Left renal cortex interstitium (tissue), 4 donors: ENCODE measurements at places on chromosomes 12 and 14. TPM values are rescaled to one million over a fixed set of nuclear protein-coding genes. Genes with fewer than 3 reads are reported as not detected.

- no peak for DNase-seq
These were observed 84.9 kb downstream of the SRGAP1 start for GRCh38 chr12:63929426-63929825.

- DNase-seq = no peak
These were observed 172.0 kb upstream of the PELI2 start for GRCh38 chr14:55946231-55946630.

DNA sequence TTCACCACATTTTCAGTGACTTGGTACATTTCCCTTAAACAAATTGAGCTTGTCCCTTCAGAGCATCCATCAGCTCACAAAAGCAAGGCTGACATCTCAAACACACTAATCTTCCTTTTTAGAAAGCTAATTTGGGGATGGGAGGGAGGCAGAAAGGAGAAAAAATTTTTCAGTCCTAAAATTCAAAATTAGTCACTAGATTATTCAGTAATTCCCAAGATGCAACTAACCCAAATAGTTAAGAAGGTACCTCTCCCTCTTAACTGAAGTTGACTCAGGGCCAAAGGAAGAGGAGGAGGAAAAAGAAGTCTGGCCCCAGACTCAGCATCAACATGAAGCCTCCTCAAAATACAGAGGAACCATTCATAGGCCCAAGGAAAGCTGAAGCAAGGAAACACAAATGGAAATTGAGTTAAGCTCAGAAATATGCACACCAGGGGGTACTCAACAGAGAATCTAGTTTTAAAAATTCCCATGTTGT is 21.7 kb downstream of the CBX5 start:
- DNase-seq = no peak

DNA sequence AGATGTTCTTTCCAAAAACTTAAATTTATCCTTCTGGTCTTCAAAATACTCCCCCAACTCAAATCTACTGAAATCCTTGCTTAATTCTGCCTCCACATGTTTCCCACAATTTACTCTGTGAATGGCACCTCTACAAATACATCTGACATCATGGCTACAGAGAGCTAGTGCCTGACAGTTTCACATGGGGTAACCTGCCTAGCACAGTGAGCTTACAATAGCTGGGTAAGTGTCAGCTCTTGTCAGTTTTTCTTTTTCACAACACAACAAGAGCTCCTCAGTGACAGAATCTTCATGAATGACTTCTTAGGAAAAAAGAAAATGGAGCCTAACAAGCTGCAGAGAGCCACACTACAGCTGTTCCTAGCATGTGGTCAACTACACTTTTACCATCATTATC is 54.4 kb downstream of the NIN start:
- DNase-seq = no peak

GRCh38 chr14:71730471-71730870 is 201.8 kb upstream of the RGS6 start:
- DNase-seq = no peak

- DNase-seq = no peak
These were observed 44.0 kb upstream of the SINHCAF start for GRCh38 chr12:31369712-31370521.

The NKX2-1 gene
- not detected for polyA plus RNA-seq

DNA sequence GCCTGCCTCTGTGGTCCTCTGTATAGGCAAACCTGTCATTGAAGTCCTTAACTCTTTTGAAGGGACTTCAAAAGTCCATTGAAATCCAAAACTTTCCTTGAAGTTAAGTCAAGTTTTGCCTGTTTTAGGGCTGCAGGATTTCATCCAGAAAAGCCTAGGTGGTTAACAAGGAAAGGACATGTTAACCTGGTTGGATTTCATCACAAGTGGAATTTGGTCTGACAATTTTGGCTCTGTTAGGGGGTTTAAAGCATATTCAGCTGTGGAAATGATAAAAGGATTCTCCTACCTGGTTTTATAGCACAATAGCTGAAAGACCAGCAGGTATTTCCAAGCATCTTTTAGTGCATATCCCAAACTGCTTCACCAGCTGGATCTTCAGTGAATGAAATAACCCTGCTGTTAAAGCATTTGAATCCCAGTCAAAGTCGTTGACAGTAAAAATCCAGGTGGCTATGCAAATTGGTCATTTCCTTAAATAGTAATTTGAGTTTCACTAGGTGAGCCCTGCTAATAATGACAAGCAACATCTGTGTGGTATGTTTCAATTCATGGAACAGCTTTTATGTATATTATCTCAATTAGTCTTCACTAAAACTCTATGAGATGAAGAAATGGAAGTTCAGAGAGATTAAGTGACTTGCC is 400.5 kb downstream of the ETNK1 start:
- DNase-seq = no peak

GRCh38 chr14:84253326-84253725 is 1276.6 kb upstream of the FLRT2 start:
- DNase-seq = no peak

GRCh38 chr12:130987151-130987931 is 33.6 kb downstream of the ADGRD1 start:
- DNase-seq = no peak

The CLEC1A gene
- 4.0 TPM for polyA plus RNA-seq

The SLC25A47 gene
- not detected for polyA plus RNA-seq

- DNase-seq = no peak
These were observed 28.6 kb downstream of the NAA30 start for GRCh38 chr14:57418999-57419398.

The GPRC5D gene
- 0.72 TPM for polyA plus RNA-seq

- DNase-seq = no peak
These were observed 19.8 kb upstream of the SLC5A8 start for GRCh38 chr12:101229841-101230241.

DNA sequence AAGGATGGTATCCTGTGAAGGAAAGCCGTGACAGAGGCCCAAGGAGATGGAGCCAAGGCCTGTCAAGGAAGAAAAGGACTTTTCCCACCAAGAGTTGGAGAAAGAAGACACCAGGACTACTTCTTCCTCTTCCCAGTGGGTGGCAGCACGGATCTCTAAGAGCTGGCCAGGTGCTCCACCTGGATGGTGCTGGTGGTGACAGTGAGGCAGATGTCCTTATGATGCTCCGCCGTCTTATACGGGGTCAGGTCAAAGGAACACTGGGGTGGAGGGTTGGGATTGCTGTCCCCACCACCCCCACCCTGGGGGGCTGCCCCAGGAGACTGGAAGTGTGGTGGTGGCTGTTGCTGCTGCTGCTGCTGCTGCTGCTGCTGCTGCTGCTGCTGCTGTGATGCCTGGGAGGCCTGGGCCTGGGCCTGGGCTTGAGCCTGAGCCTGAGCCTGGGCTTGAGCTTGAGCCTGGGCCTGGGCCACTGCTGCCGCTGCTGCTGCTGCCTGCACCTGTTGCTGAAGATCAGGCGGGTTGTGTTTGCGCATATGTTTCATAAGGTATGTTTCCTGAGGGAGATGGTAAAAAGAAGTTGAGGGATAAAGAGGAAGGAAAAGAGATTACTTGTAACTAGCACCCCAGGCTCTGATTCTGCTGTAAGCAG is 4.8 kb upstream of the ING4 start:
- no peak for DNase-seq

DNA sequence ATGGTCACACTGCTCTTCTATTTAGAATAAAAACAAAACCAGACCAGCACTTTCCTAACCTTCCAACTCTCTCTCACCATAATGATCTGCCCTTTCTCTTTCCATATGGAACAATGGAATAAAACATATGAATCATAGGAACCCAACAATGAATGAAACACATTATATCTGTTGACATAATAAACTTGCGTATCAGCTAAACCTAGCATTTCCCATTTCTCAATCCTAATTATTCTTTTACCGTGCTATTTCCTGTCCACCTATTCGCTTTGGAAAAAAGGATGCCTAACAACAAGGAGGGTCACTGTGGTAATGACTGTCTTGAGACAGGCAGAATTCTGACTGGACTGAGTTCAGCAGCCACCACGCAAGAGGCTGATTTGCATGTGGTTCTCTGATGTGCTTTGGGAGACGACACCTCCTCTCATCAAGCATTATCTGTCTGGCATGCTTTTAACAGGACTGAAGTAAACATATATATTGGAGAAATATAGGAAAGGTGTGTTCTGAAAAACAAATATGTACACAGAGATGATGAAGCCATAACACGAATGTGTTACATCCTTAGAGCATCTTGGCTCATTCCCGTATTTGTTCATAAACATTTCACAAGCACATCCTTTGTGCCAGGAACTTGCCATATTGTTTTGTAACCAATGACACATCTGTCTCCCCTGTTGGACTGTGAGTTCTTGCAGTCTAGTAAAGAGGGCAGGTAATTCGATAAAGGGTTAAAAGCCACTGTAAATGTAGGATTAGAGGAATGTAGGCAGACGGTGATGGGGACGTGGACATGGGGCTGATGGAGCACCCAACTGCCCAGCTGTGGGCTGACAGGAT is 87.7 kb downstream of the PTPRB start:
- no peak for DNase-seq

- no peak for DNase-seq
These were observed 315.6 kb upstream of the ATP2B1 start for GRCh38 chr12:90024262-90024661.

DNA sequence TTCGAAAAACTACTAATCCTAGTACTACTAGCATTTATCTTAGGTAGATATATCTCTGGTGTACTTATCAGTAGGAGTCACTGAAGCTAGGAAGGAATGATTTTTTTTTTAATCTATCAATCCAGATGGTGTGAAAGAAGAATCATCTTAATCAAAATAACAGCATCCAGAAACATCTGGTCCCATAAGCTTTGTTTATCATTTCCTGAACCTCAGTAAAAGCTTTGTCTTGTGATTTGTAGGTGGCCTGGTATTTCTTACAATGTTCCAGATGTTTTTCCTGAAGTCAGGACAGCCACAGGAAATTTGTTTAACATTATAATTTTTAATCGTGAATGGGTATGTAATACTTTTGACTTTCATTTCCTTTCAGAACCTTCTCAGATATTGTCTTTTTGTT is 28.0 kb upstream of the LUM start:
- no peak for DNase-seq

DNA sequence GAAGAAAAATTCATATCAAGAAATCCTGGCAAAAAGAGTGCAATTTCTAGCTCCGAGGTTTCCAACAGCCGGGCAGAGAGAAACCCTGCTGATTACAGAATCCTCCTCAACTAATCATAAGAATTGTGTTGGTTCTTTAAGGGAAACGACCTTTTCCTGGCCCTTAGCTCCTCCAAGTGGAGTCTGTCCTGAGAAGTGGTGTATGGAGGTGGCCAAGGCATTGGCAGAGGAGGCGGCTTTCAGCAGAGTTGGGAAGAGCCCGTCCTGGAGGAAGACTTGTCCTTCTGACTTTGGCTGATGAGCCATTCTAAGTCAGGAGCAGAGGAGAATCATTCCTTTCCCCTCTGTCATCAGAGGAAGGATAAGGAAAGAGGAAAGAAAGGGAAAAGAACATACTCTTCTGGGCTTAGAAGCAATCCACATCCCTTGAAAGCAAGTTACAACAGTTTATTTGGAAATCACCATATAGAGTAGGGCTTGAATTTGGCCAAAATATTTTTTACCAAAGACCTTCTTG is 46.5 kb upstream of the PTCSC3 start:
- no peak for DNase-seq

DNA sequence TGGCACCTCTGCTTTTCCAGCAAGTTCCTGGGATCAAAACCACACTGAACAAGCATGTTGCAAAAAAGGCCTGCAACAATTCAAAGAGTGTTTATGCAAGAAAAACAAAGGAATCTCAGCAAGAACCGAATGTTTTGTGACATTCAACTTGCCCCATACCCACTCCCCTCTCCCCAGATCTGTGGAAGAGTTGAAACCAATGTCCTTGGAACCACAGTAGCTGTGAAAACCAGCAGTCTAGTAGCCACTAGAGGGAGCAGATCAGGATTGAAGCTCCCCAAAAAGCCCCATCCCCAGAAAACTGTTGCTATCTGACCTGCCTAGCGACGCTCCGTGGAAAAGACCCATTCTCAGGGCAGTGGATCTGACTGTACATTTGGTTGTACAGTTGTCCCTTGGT is 27.1 kb downstream of the PRKAB1 start:
- no peak for DNase-seq

GRCh38 chr14:36519431-36520321 is at the start of gene NKX2-1:
Gene NKX2-1 (minus strand): TSS chr14:36520232. CDS start chr14:36520129, 103 bp downstream.
- DNase-seq = no peak

The KCNMB4 gene
- 27.7 TPM for polyA plus RNA-seq

GRCh38 chr14:89644641-89645040 is 227.6 kb upstream of the FOXN3 start:
- DNase-seq = no peak

- no peak for DNase-seq
These were observed 6.7 kb downstream of the KRT7 start for GRCh38 chr12:52239767-52240166.

DNA sequence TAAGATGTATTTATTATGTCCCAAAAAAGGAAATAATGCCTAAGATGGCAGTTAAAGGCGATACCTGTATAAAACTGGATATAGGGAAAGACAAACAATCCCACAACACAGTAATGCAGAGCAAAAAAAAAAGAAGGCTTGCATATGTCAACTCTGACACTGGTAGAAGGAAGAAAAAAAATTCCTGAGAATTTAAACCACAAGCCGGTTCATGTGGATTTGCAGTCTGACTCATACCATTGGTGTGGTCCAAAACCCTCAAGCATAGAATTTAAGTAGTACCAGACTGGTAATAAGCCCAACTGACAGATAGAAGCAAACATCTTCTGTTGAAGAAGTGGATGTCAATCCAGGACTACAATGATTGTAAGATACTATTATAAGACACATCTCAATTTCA is 7.2 kb downstream of the DNAI7 start:
- no peak for DNase-seq

DNA sequence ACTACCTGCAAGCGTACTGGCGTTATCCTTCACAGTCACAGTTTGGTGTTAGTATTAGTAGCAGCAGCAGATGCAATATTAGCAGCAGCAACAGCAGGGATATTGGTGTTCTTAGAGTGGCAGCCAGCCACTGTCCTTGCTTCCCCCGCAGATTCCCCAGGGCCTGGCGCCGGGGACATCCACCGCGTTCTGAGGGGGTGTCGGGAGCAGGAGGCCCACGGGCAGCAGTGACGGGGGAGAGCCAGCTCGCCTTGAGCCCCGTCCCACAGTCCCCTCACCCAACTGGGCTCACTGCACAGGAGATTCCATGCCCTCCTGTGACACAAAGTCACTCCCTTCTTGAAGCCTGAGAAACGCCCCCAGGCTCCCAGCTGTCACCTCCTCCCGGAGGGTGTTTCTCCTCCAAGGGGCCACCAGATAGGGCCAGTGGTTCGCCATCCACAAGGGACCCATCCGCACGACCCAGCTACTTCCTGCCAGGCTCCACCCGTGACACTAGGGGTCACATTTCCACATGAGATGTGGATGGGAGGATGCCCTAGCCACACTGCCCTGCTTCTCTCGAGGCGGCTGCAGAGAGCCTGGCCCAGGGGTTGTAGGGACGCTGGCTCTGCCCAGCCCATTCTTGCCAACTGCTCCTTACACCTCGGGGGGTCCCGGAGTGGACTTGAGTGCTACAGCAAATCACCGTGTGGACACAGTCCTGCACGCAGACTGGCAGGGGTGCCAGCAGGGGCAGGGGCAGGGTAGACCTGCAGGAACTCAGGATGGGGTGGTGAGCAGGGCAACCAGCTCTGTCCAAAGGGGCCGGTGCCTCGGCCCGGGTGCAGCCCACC is 123.1 kb downstream of the PIWIL1 start:
- DNase-seq = no peak

- no peak for DNase-seq
These were observed 10.1 kb downstream of the LRTM2 start for GRCh38 chr12:1830401-1830845.

The SLC4A8 gene
- polyA plus RNA-seq = 4.8 TPM

- DNase-seq = no peak
These were observed 4.6 kb downstream of the IFI27 start for GRCh38 chr14:94115058-94115591.

GRCh38 chr14:74988993-74989392 is 13.7 kb upstream of the EIF2B2 start:
- no peak for DNase-seq

The KRT75 gene
- not detected for polyA plus RNA-seq

The CPNE6 gene
- polyA plus RNA-seq = not detected

The RNASE3 gene
- 0.42 TPM for polyA plus RNA-seq

The ATL1 gene
- 10.1 TPM for polyA plus RNA-seq
